Right lung (tissue), 10 donors: ENCODE measurements at places on chromosomes 11 and 22. TPM values are rescaled to one million over a fixed set of nuclear protein-coding genes. Genes with fewer than 3 reads are reported as not detected.

The OR52E8 gene
- polyA plus RNA-seq: not detected

The OR51A2 gene
- polyA plus RNA-seq: not detected

The SLC39A13 gene
- 54.0 TPM for polyA plus RNA-seq

The TIMP3 gene
- 138 TPM for polyA plus RNA-seq

The RHOD gene
- polyA plus RNA-seq: 10.1 TPM

The ZNF215 gene
- 0.77 TPM for polyA plus RNA-seq

The ISX gene
- polyA plus RNA-seq: 0.44 TPM

DNA sequence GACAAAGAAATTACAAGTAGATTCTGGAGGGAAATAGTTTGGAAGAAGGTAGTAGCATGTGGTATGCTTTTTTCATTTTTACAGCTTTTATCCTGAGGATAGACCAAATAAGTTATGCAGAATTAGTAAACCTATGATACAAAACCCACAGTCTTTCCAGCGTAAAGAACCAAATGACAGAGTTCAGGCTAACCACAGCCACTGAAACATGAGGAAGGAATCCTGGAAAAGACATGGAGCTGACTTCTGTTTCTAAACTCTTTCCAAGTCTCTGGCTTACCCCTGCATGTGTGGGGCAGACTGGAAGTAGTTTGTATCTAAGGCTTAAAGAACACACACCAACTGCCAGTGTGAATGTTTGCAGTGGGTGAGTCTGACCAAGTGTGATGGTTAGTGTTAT lies 258.4 kb upstream of the TENM4 start:
- no peak for DNase-seq

DNA sequence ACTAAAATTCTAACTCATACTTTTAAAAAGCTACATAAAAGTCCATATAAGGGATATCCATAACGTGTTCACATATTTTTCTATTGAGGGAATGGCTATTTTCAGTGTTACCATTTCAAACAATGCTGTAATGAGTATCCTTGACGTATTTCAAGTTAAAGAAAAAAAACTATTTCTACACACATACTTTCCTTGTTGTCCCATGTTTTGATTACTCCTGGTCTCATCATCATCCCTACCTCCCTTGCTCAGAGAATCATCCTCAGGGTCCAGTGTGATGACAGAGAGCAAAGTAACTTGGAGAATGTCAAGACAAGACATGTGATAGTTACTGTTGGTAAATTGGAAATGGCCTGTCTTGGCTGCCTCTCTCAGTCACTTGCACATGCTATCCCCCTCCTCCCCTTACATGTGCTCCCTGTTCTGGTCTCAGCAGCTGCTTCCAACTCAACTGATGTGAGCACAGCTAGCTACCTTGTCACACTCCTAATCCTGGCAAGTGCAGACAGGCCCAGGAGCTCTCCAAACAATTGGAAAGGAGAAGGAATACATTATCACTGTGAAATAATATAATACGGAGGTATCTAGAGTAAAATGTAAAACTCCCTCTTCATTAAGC lies 21.8 kb downstream of the NUMA1 start:
- no peak for DNase-seq

DNA sequence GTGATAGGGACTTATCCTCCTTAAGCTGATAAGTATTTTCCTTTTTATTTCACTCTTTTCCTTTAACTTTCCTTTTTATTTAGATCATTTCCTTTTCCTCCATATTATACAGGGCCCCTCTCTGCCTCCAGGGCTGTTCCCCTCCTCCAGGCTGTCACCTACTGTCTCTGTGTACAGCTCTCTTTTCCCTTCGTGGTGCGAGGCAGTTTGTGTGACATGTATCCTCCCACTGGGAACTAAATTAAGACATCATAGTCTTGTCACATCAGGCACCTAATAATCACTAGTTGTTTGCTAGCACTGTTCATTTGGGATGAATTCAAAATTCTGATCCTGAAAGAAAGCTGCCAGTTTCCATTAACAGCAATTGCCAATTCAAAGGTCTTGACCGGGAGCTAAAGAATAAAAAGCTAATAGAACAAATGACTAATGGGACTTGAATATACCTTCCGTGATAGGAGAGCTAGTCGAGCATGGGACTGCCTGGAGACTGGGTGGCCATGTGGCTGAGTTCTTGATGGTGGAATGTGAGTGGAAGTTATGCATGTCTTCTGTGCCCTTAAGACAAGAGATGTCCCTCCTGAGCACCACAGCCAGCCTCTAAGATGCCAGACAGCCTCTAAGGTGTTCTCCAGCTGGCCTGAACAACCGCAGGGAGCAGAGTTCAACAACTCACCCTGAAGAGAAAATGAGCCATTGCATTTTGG lies 77.7 kb upstream of the LRRC55 start:
- DNase-seq: no peak

- DNase-seq: no peak
Observed at GRCh38 chr22:38754751-38755154, 1.0 kb downstream of the SUN2 start.

- no peak for DNase-seq
Observed at GRCh38 chr11:118679483-118679882, at the start of gene TREH. Gene TREH (minus strand): TSS chr11:118679650. CDS start chr11:118679627, 23 bp downstream.

- DNase-seq: no peak
Observed at GRCh38 chr11:131408025-131408640, 37.7 kb downstream of the NTM start.

- no peak for DNase-seq
Observed at GRCh38 chr22:46728470-46728869, 9.6 kb downstream of the CERK start.

DNA sequence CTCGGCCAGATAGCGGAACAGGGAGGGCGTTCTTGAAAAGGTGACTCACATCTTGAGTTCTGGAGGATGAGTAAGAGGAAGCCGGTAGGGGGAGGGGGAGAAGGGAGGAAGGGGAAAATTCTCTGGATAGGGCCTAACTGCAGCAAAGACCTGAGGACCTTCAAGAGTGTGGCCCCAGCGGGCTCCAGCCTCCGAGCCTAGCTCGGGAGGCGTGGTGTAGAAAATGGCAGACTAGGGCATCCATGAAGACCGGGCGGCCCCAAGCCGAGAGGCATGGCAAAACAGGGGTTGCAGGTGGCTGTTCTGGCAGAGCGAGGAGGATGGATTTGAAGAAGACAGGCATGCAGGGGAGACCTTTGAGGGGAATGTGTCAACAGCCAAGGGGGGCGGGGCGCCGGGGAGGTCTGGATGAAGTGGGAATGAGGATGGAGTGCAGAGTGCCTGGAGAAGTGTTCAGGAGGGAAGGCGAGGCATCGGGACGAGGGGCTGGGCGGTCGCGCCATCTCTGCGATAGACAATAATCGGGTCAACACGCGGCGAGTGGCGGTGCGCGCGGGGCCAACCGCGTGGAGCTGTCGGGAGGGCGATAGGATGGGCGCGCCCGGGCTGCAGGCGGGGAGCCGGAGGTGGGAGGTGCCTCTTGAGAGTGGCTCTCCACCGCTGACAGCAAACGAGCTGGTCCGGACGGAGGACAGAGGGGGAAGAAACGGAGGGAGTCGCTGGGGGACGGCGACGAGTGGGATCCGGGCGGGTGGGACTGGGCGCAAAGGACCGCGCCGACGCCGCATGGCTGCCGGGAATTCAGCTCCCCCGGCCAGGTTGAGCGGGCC lies 40.0 kb upstream of the CREB3L1 start:
- peak; percentile 63 for DNase-seq

DNA sequence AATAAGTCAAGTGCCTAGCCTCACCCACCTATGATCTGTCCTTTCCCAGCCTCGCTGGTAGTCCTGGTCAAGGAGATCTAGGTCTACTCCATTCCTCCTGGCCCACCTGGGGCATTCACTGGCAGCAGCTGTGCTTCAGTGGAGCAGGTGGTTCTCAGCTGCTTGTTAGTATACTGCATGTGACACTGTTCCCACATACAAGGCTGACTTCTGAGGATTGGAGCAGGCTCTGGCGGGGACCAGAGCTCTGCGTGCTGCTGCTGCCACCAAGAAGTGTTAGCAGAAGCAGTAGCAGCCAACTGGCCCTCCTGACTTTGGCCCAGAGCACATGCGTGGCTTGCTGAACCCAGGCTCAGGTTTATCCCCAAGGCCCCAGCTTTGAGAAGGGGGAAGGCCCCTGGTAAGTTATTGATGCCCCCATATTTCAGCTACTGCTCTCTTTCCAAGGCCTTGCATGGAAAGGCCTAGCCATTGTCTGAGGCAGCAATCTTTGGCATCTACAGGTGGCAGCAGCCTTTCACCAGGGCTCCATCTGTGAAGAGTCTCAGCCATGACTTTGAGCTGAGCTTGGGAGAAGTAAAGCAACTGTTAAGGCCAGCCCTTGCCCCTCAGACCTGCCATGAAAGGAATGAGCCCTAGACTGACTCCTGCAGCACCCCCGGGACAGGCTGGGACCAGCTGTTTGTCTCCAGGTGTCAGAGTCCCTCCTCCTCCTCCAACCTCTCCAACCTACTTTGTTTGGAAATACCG lies 26.5 kb downstream of the ARHGAP1 start:
- DNase-seq: no peak

GRCh38 chr11:105696000-105696399 lies 86.1 kb downstream of the GRIA4 start:
- DNase-seq: no peak

DNA sequence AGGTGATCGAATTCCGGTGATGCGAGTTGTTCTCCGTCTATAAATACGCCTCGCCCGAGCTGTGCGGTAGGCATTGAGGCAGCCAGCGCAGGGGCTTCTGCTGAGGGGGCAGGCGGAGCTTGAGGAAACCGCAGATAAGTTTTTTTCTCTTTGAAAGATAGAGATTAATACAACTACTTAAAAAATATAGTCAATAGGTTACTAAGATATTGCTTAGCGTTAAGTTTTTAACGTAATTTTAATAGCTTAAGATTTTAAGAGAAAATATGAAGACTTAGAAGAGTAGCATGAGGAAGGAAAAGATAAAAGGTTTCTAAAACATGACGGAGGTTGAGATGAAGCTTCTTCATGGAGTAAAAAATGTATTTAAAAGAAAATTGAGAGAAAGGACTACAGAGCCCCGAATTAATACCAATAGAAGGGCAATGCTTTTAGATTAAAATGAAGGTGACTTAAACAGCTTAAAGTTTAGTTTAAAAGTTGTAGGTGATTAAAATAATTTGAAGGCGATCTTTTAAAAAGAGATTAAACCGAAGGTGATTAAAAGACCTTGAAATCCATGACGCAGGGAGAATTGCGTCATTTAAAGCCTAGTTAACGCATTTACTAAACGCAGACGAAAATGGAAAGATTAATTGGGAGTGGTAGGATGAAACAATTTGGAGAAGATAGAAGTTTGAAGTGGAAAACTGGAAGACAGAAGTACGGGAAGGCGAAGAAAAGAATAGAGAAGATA lies at the start of gene MALAT1:
MALAT1 (plus strand) TSS at position 69 of the 736 bp plus-strand sequence.
- peak; percentile 96 for DNase-seq

DNA sequence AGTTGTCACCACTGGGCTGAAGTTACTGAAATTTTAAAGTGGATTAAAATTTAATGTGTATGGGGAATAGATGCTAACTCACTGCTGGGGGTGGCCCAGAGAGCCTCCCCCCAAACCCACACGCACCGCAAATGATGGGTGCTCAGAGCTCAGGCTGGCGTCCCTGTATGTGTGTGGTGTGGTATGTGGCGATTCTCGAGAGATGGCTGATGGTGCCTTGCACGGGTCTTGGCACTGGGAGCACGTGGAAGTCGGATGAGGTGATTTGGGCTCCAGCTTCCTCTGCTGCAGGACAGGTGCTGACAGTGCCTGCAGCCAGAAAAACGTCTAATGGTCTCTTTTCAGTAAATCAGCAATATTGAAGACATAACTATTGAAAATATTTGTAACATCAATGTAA lies 1473.3 kb downstream of the TBC1D22A start:
- DNase-seq: no peak

DNA sequence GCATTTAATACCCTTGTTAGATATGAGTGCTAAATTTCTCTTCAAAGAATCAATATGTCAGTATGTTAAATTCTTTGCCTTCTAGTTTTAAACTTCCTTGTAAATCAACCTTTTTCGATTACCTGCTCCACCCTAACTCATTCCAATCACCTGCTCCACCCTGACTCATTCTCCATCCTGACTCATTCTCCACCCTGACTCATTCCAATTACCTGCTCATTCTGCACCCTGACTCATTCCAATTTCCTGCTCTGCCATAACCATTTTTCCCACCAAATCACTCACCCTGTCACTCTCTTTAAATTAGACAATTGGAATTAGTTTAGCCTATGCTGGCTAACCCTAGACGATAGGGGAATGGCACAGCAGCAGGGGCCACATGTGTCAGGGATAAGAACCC lies 519.5 kb upstream of the LRRC4C start:
- no peak for DNase-seq

GRCh38 chr11:115452241-115452640 lies 52.0 kb downstream of the CADM1 start:
- no peak for DNase-seq

DNA sequence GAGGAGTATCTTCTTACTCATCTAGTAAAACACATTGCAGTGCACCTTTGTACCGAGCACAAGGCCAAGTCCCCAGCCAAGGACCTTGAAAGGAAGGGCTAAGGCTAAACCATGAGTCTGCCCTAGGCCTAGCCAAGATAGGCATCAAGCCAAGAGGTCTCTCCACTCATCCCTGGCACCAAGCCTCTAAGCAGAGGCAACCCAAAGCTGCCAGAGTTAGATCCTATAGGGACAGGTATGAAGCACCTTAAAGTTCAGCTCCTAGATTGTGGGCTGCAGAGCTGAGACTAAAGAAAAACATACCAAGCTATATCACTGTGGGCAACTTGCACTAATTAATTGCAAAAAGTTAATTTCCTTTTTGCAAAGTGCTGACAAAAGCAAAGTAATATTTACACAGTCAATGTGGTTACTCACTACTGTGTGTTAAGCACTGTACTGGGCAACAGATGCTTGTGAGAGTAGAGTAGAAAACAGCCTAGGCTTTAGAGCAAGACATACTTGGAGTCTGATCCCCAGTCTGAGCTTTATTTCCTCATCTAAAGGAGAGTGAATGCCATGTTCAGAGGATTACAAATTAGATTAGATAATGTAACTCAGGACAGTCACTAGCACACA lies 7.2 kb downstream of the COA4 start:
- no peak for DNase-seq
